Natural killer cell treated with Interleukin-12 subunit alpha and Interleukin-12 subunit beta and Interleukin-15 and Interleukin-18, amount 100 ng/mL, for 72 hours (primary cell): ENCODE measurements at places on chromosomes 12 and 14.

GRCh38 chr12:116336542-116337065 lies 59.1 kb upstream of the MED13L start:
- no peak for DNase-seq

- peak; percentile 64 for DNase-seq
Measured at GRCh38 chr12:54294152-54294952, 6.5 kb downstream of the NFE2 start.

- no peak for DNase-seq
Measured at GRCh38 chr14:80850197-80850814, 91.2 kb downstream of the CEP128 start.

DNA sequence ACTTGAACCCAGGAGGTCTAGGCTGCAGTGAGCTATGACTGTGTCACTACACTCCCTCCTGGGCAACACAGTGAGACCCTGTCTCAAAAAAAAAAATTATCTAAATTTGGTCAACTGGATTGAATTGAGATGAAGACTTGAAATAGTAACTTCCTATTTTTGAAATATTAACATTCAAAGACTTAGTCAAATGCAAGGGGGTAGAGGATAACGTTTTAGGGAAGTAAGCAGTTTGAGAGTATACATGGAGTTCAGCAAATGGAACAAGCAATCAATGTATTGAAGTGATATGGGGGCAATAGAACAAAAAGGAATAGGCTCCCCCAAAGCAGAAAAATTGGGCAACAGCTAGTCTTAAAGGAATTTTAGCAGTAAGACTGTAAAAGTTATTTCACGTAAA lies 4.6 kb upstream of the MFAP5 start:
- no peak for DNase-seq

GRCh38 chr12:106112145-106112821 lies 26.5 kb downstream of the NUAK1 start:
- peak; percentile 38 for DNase-seq

GRCh38 chr14:44928793-44929192 lies 33.0 kb downstream of the KLHL28 start:
- DNase-seq: no peak

DNA sequence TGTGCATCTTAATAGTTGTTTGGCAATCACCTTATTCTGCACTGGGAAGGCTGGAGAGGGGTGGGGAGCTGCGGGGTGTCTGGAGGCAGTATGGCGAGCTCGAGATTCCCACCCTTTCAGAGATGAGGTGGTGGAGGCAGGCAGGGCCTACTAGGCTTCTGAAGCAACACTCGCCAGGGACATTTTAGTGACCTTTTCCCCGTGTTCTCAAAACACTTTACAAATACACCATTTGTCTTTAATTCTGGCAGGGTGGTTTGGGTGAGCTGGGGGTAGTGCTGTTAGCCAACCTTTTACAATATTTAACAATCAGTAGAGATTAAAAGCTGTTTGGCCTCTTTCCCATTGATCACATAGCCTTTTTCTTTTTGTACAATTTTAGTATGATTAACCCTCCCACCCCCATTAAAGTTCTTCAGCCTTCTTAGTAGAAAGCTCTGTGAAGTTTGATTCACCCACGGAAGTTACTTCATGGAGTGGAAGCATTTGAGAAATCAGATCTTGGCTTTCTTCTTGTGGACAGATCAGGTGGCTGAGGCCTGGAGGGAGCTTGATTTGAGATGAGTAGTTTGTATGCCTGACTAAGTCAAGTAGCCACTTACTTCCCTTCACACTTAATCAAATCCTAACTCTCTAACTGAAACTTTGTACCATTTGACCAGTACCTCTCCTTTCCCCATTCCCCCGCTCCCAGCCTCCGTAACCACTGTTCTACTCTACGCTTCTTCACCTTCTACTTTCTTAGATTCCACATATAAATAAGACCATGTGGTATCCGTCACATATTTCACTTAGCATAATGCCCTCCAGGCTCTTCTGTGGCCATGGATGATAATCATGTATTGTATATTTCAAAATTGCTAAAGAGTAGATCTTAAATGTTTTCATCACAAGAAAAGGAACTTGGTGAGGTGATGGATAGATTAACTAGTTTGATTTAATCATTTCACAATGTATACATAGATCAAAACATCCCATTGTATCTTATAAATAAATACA lies 41.0 kb downstream of the TRAF3 start:
- DNase-seq: no peak

DNA sequence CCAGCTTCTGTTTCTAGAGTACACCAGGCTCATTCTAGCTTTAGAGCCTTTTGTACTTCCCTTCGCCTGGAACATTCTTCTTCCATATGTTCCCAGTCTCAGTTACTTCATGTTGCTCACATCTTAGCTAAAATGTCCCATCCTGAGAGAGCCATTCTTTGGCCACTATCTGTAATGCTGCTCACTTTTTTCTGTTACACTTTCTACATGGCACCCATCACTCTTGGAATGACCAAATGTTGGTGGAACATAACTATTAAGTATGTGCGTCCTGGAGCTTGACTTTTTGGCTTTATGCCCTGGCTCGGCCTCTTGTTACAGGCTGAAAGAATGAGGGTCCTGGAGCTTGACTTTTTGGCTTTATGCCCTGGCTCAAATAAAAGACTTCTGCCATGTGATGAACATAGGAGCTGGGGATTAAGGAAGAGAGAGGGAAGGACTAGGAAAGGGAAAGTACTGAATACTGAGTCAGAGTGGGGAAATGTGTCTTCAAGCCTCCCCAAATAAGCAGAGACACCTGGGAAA lies 442.9 kb upstream of the ATP2B1 start:
- DNase-seq: no peak

DNA sequence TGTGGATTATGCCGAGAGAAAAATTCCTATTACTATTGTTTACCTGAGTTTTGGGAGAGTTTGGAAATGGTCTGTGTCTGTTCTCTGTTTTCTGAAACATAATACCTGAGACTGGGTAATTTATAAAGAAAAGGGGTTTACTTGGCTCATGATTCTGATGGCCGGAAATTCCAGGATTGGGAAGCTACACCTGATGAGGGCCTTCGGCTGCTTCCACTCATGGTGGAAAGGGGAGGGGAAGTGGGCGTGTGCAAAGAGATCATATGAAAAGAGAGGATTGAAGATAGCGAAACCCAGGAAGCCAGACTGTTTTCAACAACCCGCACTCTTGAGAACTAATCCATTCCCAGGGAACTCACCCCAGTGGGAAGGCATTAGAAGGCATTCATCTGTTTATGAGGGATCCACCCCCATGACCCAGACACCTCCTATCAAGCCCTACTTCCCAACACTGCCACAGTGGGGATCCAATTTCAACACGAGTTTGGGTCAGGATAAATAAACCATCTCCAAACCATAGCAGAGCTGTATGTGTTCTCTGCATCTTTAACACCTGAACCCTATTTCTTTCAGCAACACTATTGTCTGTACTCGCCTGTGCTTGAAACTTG lies 51.1 kb downstream of the APAF1 start:
- DNase-seq: no peak

DNA sequence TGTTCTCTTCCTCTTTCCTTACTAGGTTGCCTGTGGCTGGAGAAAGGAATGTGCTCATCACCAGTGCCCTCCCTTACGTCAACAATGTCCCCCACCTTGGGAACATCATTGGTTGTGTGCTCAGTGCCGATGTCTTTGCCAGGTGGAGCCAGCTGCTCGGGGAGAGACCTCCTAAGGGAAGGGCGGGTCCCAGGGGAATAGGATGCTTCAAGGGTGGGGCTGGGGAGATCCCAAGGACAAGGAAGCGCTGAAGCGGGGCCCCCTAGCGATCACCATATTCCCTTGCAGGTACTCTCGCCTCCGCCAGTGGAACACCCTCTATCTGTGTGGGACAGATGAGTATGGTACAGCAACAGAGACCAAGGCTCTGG lies 10.2 kb downstream of the MARS1 start:
- no peak for DNase-seq

GRCh38 chr12:124636138-124636978 lies 68.9 kb upstream of the NCOR2 start:
- no peak for DNase-seq

DNA sequence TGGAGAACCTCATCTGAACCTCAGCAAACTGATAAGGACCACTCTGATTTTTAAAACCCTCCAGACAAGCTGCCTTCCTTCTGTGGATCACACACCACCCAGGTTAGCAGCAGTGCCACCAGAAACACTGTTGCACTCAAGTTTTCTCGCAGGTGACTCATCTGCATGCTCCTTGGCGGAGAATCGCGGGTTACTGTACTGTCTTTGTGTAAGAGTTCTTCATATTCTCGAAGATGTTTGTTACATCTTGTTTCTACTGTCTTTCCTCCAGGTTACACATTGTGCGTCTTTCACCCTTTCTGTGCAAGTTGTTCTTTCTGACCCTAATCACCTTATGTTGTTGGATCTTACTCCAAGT lies 331.2 kb downstream of the CACNA1C start:
- DNase-seq: peak; percentile 6

- no peak for DNase-seq
Measured at GRCh38 chr12:88420457-88420856, 159.8 kb downstream of the KITLG start.

GRCh38 chr14:94775091-94775870 lies 5.4 kb upstream of the GSC start:
- DNase-seq: no peak

DNA sequence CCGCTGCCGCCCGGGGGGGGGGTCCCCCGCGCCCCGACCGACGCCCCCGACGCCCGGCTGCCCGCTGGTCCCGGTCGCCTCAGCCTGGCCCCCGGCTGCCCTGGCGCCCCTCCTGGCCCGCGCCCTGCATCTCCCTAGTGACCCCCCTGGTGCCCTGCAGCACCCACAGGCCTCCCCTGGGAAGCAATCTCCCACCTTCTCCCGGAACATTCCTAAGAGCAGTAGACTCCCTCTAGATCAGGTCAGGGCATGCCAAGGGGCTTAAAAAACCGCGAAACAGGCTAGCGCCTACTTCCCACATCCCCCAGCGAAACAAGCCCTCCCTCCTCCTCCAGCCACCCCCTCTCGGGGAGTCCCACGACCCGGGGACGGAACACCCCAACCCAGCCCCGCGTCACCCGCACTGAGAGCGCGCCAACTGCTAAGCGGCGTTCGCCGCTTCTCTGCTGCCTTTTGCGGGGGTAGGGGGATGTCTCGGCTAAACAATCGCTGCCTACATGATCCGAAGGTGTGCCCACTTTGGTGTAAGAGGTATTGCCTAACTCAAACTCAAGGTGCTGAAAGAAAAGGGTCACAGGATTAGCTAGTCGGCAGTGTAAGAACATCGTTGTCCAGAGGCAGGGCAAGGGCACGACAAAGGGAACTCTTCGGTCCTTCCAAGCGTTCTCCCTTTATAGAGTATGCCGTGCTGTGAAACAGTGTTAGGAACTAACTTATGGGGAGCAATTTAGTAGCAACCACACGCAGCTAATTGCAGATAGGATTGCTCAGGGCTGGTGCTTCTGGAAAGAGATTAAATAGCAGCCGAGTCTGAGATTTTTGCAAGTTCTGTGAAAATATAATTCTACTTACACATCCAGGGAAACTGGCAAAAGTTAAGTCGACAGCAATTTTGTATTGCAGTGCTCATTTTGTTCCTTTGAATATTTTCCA lies 619 bp upstream of the NTN4 start:
- DNase-seq: no peak

- no peak for DNase-seq
Measured at GRCh38 chr12:132524405-132524804, 34.5 kb downstream of the FBRSL1 start.

DNA sequence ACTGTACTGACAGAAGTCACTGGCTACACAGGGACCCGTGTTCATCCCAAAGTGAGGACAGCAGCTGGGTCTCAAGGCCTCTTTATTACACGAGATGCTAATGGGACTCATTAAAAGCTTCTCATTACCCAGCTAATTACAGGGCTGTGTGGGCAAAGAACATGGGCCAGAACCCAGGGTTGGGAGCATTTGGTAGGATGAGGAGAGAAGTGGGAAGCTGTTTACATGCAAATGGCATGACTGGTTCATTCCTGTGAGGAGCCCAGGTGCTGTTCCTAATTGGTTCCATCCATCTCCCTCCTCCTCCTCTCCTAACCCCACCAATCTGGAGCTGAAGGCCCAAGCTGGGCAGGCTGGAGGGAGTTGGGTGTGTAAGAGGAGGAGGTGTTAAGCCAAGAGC lies 8.9 kb upstream of the TAC3 start:
- DNase-seq: no peak

GRCh38 chr12:114186241-114187002 lies 219.5 kb downstream of the TBX5 start:
- DNase-seq: no peak

GRCh38 chr12:3016191-3016590 lies 57.0 kb downstream of the TEAD4 start:
- DNase-seq: no peak

DNA sequence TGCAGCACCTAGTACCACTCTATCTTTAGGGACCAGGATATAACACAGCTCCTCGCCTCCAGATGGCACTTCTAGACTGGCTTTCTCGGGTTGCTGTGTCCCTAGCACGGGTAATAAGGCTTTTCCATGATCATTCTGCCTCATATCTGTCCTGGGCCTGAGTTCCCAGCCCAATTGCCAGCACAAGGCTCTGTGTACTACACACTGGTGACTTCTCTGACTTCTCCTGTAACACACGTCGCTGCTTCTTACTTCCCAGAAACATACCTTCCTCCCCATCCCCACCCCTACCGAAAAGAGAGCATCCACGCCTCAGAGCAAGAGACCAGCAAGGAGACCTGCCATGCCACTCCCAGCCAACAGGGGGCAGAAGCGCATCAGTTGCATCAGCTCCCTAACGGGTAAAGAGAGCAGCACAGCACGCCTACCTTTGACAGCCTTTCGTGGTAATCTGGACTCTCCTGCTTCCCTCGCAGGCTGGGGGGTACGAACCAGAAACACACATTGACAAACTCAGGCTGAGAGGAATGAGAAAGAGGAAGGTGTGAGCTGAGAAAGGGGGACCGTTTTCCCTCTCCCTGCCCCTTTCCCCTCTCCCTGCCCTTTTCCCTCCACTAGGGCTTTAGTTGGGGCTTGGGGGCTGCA lies 21.2 kb upstream of the ZNF740 start:
- peak; percentile 79 for DNase-seq
